ENCODE measurements at places on chromosomes 7 and 10.

- peaks cover 56% of the 10 kb centered on the region for H3K4me1 ChIP-seq
- DNase-seq, result no peak
Measured at GRCh38 chr10:92241158-92241500, 49.7 kb downstream of the CPEB3 start.

DNA sequence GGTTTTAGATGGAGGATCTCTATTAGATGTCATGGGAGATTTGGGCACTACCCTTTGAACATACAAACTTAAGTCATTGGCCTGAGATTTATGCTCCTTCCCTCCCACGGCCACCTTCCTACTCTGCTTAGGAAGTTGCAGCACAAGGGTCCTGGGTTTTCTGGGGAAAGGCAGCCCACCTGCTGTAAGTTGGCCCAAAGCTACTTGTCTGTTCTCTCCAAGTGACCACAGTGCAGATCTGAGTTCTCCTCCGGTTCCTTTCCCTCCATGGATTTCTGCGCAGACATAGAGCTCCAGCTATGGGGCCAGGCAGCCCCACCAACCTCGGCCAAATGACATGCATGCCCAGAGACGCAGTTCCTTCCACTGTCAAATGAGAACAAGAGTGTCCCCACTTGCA, 12.8 kb upstream of the C10orf53 start:
- H3K27ac ChIP-seq, result no peak overlapping the region
- no peaks in the 10 kb centered on the region for H3K4me1 ChIP-seq
- H3K4me3 ChIP-seq, result no peak overlapping the region
- DNase-seq, result no peak
- H3K36me3 ChIP-seq, result no peaks in the 10 kb centered on the region

DNA sequence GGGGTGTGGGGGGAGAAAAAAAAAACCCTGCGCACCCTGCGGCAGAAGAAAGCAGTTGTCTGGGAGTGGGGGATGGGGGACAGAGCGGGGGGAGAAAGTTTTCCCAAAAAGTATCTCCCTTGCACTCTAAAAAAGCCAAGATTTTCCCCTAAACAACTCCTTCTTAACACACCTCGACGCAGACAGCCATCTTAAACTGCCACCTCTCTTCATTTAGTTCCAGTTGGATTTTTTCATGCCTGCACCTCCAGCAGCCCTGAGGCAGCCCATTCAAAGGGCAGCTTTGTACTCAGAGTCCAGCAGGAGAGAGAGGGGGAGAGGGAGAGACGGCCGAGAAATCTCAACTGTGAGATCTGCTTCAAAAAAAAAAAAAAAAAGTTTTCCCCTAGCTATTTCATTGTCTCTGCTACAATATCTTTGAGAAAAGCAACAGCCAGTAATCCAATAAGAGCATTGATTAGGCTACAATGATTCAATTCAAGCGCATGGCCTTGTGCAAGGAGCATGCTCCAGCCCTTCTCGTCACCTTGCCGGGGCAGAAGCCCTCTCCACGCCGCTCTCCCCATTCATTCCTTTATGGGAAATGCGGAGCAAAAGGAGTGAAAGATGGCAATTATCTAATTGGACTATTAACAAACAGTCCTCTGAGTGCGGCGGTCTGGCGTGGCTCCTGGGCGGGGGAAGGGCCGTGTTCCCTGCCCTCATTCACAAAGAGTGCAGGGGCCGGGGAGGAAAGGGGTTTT, 939 bp upstream of the VAX1 start:
- no peaks in the 10 kb centered on the region for H3K36me3 ChIP-seq
- H3K27ac ChIP-seq, result no peak overlapping the region
- DNase-seq, result no peak
- H3K4me1 ChIP-seq, result peaks cover 36% of the 10 kb centered on the region
- H3K4me3 ChIP-seq, result no peak overlapping the region

DNA sequence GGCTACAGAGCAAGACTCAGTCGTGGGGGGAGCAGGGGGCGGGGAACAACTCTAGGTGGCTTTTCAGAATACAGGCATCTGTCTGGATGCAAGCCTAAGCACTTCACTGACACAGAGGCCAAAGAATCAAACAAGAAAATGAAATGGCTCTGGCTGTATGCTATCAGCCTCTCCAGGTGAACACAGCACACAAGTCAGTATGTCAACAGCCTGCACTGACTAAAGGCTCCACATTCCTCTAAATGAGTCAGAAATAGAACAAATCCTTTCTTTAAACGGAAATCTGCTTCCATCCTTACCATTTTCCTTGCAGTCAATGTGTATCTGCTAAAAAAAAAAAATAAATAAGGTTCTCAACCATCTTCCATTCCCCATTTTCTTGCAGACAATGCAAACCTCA, 88.3 kb downstream of the ARMH3 start:
- H3K4me3 ChIP-seq, result no peak overlapping the region
- H3K4me1 ChIP-seq, result no peaks in the 10 kb centered on the region
- H3K27ac ChIP-seq, result no peak overlapping the region

- no peaks in the 10 kb centered on the region for H3K27me3 ChIP-seq
- H3K4me3 ChIP-seq, result no peak overlapping the region
- no peak for DNase-seq
- H3K27ac ChIP-seq, result no peak overlapping the region
- peaks cover 78% of the 10 kb centered on the region for H3K36me3 ChIP-seq
Measured at GRCh38 chr7:44390701-44391100, 65.3 kb upstream of the CAMK2B start.

DNA sequence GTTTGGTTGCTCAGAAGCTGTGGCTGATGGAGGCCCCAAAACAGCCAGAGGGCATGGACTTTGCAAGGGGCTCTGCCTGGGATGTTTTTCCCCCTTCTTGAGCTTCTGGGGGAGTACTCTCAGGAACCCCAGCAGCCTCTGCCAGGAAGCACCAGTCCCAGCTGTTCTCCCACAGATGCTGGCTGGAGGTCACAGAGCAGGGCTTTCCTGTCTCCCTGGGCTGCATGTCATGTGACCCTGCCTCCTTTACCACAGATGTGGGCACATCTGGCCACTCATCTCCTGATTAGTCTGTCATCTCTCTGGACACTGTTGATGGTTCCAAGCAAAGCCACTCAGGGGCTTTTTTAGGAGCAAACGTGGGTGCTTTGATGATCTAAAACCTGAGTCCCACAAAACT, 136.7 kb downstream of the NEURL1 start:
- no peak for DNase-seq
- H3K27me3 ChIP-seq, result no peaks in the 10 kb centered on the region

DNA sequence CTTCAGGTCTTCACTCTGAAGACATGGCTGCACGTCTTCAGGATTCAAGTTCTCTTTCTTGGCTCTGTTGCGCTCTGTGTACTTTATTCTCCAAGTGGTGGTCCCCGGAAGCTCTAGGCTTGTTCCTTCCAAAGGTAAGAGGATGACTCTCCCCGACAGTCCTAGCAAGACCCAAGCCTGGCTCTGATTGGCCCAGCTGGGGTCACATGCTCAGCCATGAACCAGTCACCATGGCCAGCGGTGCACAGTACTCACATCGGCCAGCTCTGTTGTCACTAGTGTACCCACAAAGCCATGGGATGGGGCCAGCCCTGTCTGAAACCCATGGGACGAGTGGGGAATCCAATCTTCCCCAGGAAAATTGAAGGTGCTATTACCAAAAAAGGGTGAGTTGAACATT, 5.2 kb upstream of the C7orf33 start:
- H3K27ac ChIP-seq, result no peak overlapping the region
- no peaks in the 10 kb centered on the region for H3K36me3 ChIP-seq
- no peak for DNase-seq
- no peaks in the 10 kb centered on the region for H3K4me1 ChIP-seq
- peaks cover 8% of the 10 kb centered on the region for H3K27me3 ChIP-seq

DNA sequence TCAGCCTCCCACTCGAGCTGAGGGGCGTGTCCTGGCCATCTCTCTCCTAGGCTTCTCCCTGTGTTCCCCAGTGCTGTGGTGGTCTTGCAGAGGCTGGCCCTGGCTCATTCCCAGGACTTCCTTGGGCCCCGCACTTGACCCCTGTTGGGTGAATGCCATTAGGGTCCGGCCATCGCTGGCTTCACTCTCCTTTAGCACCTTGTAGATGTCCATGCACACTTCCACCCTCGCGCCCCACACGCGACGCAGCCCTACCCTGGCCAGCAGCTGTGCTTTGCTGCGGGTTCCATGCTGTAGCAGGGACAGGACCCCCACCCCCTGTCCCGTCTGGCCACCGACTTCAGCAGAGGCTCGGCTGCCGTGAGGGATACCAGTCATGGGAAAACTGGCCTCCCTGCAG, 46.3 kb downstream of the PITRM1 start:
- H3K4me1 ChIP-seq, result peaks cover 14% of the 10 kb centered on the region
- H3K4me3 ChIP-seq, result no peak overlapping the region
- H3K36me3 ChIP-seq, result peaks cover 36% of the 10 kb centered on the region
- H3K27me3 ChIP-seq, result no peaks in the 10 kb centered on the region
- no peak overlapping the region for H3K27ac ChIP-seq

DNA sequence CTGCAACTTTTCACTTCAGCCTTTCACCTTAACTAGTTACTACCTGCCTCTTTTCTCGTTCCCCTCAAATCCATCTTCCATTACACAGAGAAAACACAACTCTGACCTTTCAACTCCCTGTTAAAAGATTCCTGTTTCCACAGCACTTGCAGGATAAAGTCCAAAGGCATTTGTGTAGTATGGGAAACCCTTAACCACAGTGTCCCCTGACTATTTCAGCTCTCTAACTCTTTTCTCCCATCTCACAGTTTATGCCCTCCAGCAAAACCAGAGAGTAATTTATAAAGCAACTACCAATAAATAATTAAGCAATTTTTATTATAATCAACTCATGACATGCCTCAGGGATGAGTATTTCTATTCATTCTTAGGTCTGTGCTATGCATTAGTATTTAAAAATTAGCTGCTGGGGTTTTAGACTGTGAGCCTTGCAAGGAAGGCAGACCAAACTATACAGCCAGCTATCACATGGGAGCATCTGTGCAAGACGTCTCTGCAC, 51.0 kb downstream of the COL1A2 start:
- H3K4me1 ChIP-seq, result no peaks in the 10 kb centered on the region
- no peak overlapping the region for H3K4me3 ChIP-seq
- no peaks in the 10 kb centered on the region for H3K27me3 ChIP-seq
- no peak for DNase-seq

GRCh38 chr7:156470399-156471320, 169.9 kb upstream of the RNF32 start:
- no peaks in the 10 kb centered on the region for H3K36me3 ChIP-seq
- DNase-seq, result no peak

DNA sequence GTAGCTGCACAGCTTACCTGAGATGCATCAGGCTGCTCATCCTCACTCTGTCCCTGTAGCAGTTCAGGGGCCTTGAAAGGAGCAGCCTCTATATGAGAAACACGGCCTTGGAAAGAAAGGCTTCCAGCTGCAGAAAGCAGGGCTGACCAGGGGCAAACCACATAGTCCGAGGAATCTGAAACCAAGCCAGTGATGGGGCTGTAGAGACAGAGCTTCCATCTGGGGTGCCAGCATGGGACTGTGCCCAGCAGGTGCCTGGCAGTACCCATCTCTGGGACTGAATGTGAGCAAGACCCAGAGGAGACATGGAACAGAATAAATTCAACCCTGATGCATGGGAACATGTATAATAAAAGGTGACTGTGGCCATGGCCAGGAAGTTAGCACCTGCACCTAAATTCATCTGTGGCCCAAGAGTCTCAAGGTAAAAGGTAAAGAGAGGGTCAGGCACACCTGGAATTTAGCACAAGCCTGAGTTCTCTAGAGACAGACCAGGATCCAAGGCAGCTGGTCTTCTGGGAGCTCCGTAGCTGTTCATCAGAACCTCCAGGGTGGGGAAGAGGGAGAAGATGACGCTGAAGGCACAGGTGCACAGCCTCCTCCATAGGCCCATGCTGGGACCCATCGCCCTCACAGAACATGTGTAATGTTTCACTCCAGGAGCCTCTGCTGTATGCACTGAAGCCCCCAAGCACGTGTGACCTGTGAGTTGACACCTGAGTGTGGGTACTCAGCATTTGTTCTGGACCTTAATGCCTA, 25.3 kb downstream of the FRMPD2 start:
- H3K4me3 ChIP-seq, result no peak overlapping the region
- no peaks in the 10 kb centered on the region for H3K27me3 ChIP-seq
- no peak for DNase-seq

GRCh38 chr7:19294619-19295018, 149.4 kb upstream of the FERD3L start:
- no peaks in the 10 kb centered on the region for H3K27me3 ChIP-seq
- no peak for DNase-seq
- no peaks in the 10 kb centered on the region for H3K4me1 ChIP-seq
- H3K4me3 ChIP-seq, result no peak overlapping the region
- no peaks in the 10 kb centered on the region for H3K36me3 ChIP-seq
- no peak overlapping the region for H3K27ac ChIP-seq

Measured in suprapubic skin (tissue), 4 donors.